ENCODE measurements at places on chromosomes 3 and 15. TPM values are rescaled to one million over a fixed set of nuclear protein-coding genes. Genes with fewer than 3 reads are reported as not detected.

DNA sequence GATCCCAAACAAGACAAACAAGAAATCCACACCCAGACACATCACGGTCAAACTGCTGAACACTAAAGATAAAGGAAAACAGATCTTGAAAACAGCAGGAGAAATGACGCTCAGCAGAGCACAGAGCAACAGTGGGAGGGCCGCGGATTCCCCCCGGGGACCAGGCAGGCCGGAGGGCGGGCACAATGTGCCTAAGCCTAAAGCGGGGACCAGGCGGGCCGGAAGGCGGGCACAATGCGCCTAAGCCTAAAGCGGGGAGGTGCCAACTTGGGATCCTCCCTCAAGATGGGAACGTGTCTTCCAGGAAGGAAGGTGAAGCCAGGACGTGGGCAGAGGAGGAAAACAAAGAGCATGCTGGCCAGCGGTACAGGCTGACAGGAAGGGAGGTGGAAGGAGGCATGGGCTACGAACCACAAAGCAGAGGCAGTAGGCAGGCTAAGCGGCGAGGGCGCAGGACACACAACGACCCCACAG, 31.1 kb downstream of the CYFIP1 start:
- H3K27me3 ChIP-seq = no peaks in the 10 kb centered on the region
- no peak for DNase-seq
- no peaks in the 10 kb centered on the region for H3K4me1 ChIP-seq
- no peak overlapping the region for H3K4me3 ChIP-seq
- H3K36me3 ChIP-seq = peaks cover 3% of the 10 kb centered on the region

SLC28A2 gene
- total RNA-seq = 0.11 TPM

- peak overlapping the region; percentile 51 for H3K27ac ChIP-seq
- no peaks in the 10 kb centered on the region for H3K36me3 ChIP-seq
- H3K4me3 ChIP-seq = no peak overlapping the region
- DNase-seq = no peak
- no peaks in the 10 kb centered on the region for H3K27me3 ChIP-seq
- H3K4me1 ChIP-seq = no peaks in the 10 kb centered on the region
Measured at GRCh38 chr3:185423178-185423577, 60.2 kb downstream of the MAP3K13 start.

DNA sequence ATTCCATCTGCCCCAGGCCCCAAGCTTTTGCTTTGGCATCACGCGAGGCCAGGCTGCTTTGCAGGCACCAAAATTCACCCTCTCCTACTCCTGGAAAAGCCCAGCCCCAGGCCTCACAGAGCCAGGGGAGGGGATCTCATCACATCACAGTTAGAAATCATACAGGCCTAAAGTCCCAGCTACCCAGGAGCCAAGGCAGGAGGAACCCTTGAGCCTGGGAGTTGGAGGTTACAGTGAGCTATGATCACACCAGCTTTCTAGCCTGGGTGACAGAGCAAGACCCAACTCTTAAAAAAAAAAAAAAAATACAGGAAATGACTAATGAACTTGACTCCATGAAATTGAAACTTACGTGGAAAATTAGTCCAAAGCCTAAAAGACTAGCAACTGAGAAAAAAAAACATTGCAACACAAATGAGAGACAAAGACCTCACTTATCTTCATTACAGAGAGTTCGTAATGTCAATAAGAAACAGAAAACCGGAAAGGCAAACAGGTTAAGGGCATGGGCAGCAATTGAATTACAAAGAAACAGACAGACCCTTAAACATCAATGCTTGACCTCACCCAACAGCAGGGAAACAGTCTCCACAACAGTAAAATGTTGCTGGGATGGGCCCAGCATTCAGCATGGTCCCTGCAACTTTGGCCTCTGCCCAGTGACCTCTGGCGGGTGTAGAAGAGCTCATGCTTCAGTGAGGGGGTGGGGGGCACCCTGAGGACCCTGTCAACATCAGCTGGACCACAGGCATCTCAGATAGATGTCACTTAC, 151.5 kb downstream of the LRRK1 start:
- H3K4me1 ChIP-seq = no peaks in the 10 kb centered on the region
- H3K36me3 ChIP-seq = no peaks in the 10 kb centered on the region
- peak overlapping the region; percentile 36 for H3K27ac ChIP-seq
- DNase-seq = no peak
- no peaks in the 10 kb centered on the region for H3K27me3 ChIP-seq

- no peak for DNase-seq
- no peaks in the 10 kb centered on the region for H3K27me3 ChIP-seq
- H3K27ac ChIP-seq = no peak overlapping the region
- no peaks in the 10 kb centered on the region for H3K36me3 ChIP-seq
- H3K4me3 ChIP-seq = no peak overlapping the region
Measured at GRCh38 chr3:17243621-17244020, 358.9 kb downstream of the PLCL2 start.
